ENCODE measurements at places on chromosomes 6 and 20. TPM values are rescaled to one million over a fixed set of nuclear protein-coding genes. Genes with fewer than 3 reads are reported as not detected.

Gene NOX3
- total RNA-seq, result not detected

Gene RIPOR2
- total RNA-seq, result not detected

Gene OOEP
- not detected for total RNA-seq

Gene TRIM10
- total RNA-seq, result not detected

Gene GGTLC1
- total RNA-seq, result not detected

Gene C6orf15
- total RNA-seq, result not detected

Gene PI16
- total RNA-seq, result not detected

Gene SYCP2
- 0.35 TPM for total RNA-seq

Measured in HT1080 (cell line).